NCI-H774 (cell line): ENCODE measurements at places on chromosomes 11 and 22.

DNA sequence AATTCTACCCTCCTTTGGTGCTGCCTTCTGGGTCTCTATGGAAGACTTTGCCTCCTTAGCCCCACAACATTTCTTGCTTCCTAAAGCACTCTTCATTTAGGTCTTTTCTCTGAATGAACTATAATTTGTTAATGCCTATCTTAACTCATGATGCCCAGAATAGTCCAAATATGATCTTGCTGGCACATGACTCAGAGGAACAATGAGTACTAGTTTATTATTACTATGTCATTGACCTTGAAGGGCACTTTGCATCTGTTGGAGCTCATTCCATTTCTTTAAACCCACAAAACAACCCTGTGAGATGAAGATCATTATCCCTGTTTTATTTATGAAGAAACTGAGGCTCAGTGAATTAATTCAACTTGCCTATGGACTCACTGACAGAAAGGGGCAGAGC lies 320.2 kb upstream of the PLET1 start:
- DNase-seq: no peak

DNA sequence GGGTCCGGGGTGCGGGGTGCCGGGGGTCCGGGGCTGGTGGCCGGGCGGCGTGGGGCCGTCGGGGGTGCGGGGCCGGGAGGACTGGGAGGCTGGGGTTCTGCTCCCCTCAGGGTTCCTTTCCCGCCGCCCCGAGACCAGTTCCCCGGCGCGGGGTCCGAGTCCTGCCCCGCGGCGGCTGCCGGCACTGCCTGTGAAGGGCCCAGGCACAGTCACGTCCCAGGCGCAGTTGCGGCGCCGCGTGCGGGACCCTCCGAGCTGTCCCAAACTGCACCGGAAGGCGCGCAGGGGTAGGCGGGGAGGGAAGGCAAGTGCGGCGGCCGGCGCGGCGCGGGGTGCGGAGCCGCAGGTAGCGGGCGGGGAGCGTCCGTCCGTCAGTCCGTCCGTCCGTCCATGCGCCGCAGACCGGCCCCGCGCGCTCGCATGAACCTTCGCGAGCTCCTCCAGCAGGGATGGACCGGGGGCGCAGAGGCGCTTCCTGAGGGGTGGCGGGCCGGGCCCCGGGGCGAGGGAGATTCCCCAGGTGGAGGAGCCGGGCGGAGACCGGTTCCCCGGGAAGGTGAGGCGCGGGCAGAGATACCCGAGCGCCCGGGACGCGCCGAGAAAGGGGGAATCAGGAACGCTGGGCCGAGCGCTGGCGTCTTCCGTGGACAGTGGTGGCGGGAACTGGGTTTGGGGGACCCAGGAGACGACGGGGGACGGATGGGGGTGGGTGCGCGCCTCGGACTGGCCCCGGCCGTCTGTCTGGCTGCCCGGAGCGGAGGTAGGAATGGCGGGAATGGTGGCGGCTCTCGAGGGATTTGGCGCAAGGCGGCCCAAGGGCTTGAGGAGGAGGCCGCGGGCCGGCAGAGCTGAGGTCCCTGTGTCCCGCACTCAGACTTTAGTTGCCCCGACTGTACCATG lies 3.1 kb upstream of the ADORA2A start:
- no peak for DNase-seq

GRCh38 chr22:46043816-46044620 lies 67.1 kb upstream of the WNT7B start:
- DNase-seq: no peak

- peak; percentile 65 for DNase-seq
Measured at GRCh38 chr11:44581246-44581645, 15.8 kb downstream of the CD82 start.

DNA sequence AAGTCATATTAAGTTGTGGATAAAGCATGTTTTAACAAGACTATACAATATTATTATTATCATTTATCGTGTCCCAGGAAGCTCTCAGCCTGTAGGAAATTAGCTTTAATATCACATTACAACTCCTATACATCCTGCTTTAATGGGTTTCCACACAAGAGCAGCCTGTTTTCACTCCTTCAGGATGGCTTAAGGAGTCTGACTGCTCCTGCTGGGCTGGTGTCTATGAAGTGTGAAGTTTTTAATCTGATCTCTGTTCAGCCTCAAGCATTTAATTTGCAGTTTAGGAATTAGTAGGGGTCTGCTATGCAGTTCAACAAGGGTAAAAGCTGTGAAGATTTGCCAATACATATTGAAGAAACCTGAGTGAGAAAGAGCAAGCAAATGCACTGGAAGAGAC lies 653.4 kb upstream of the LRRC4C start:
- no peak for DNase-seq

GRCh38 chr11:44978274-44978960 lies 27.7 kb upstream of the TP53I11 start:
- no peak for DNase-seq

- peak; percentile 30 for DNase-seq
Measured at GRCh38 chr11:80727315-80727714, 1286.5 kb upstream of the TENM4 start.

DNA sequence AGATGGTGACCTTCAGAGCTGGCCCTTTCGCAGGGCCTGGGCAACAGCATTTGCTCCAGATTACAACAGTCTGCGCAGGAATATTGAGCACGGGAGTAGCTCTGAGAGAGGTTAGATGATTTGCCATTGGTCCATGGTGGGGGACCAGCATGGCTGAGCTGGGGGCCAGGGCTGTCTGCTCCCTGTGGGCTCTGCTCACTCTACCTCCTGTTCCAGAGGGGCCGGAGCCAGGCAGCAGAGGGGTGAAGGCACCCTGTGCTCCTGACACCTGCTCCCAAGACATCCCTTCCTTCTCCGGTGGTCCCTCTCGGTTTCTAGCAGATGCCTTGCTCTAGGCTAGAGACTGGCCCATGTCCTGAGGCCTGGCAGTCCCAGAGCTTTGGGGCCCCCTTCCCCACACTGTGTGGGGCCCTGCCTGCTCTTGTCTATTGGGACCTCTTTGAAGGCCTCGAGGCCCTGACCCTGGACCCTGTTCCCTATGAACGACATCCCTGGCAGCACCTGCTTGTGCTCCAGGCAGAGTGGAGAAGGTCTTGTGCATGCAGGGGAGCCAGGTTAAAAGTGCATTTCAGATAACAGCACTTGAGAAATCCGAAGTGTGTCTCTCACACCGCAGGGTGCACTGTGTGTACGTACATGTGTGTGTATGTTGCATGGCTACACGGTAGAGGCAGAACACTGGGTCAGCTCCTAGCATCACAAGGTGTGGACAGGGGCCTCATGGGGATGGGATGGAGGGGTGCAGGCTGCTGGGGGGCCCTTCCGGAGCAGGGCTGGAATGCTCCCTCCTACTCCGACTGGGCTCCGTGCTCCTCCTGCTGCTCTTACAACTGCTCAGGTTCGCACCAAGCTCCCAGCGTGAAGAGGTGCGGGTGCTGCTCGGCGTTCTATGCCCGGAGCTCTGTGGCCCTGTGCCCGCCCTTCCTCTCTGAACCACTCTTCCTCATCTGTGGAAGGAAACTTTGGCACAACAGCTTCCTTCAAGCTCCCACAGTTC lies 123.3 kb upstream of the B3GAT1 start:
- no peak for DNase-seq

DNA sequence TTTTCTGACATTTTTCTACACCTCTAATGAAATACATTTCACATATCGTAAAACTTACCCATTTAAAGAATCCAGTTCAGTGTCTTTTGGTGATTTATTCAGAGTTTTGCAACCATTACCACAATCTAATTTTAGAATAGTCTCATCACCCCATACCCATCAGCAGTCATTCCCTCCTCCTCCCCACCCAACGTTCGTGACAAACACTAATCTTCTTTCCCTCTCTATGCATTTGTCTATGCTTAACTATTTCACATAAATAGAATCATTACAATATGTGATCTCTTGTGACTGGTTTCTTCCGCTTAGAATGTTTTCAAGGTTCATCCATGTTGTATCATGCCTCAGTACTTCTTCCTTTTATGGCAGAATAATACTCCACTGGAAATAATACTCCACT lies 9.5 kb downstream of the TTC28 start:
- DNase-seq: no peak

DNA sequence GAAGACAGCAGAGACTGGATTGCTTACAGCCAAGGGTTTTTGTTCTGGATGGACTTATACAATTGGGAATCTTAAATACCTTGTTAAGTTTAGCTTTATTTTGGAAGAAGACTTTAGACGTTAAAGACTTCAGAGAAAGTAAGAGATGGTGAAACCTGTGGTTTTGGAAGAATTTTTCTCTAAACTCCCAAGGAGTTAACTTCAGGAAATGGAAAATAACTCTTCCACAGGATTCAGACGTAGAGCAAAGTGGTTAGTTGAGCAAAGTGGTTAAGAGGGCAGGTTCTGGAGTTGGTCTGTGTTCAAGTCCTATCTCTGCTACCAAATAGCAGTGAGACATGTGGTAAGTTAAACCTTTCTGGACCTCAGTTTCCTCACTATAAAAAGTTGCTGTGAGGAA lies 12.8 kb downstream of the PITPNB start:
- DNase-seq: no peak

GRCh38 chr11:70622091-70622490 lies 223.8 kb downstream of the CTTN start:
- no peak for DNase-seq

- no peak for DNase-seq
Measured at GRCh38 chr11:35709376-35709775, 46.8 kb downstream of the TRIM44 start.

GRCh38 chr11:123650901-123651300 lies 3.5 kb downstream of the SCN3B start:
- no peak for DNase-seq

DNA sequence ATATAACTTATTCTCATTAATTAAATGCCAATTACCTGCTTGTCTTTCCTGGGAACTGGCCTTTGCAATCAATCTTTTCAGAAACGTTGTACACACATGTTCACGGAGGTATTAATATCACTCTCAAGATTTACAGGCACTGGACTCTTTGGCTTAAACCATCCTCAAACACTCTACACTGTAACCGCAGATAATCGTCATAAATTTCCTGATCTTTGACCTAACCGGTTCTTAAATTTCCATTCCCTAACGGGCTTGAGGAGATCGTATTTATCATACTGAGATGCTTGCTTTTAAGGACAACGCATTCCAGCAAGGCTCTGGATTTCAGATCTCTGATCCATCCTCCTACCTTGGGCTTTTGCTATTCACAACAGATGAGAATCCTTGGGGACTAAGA lies 72.8 kb downstream of the ARL14EP start:
- DNase-seq: no peak

- no peak for DNase-seq
Measured at GRCh38 chr11:5994791-5995190, 8.0 kb upstream of the OR52L1 start.

DNA sequence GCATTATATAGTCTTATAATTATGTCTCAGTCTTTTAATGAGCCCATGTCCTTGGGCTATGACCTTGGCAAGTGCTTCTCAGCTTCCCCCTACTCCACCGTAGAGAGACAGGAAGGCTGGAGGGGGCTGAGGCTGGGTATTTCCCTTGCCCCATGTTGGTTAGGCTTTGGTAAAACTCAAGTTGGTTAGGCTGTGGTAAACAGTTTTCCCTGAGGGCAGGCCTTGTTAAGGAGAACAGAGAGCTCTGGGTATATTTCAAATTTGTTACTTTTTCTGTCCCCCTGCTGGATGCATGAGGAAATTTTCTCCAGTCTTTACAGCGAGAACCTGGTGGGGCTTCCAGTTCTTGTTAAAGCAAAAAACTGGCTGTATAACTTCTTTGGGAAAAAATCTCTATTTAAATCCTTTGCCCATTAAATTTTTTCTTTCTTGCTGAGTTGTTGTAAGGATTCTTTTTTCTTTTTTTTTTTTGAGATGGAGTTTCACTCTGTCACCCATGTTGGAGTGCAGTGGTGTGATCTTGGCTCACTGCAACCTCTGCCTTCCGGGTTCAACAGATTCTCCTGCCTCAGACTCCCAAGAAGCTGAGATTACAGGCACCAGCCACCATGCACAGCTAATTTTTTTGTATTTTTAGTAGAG lies 12.2 kb upstream of the DCHS1 start:
- DNase-seq: no peak

DNA sequence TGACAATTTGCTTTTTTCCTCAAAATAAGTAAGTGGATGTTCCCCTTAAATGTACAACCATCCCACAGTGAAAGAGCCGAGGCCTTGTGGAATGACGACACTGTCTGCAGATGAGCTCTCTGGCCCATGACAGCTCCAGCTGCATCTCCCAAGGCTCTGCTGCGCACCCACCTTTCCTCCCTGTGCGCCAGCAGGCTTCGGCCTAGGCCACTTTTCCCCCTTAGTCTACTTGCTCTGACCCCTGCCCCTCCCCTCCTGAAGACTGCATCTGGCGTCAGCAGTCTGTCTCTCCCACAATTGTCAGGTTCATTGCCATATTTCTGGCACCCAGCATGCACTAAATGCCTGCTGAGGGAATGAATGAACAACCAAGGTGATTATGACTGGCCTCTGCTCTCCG lies 2.0 kb downstream of the TOP3B start:
- no peak for DNase-seq

- DNase-seq: no peak
Measured at GRCh38 chr11:17076517-17077239, 789 bp downstream of the RPS13 start.
